ENCODE measurements at places on chromosomes 6 and 20.

GRCh38 chr6:46736906-46737305, 1.7 kb upstream of the PLA2G7 start:
- DNase-seq: no peak

DNA sequence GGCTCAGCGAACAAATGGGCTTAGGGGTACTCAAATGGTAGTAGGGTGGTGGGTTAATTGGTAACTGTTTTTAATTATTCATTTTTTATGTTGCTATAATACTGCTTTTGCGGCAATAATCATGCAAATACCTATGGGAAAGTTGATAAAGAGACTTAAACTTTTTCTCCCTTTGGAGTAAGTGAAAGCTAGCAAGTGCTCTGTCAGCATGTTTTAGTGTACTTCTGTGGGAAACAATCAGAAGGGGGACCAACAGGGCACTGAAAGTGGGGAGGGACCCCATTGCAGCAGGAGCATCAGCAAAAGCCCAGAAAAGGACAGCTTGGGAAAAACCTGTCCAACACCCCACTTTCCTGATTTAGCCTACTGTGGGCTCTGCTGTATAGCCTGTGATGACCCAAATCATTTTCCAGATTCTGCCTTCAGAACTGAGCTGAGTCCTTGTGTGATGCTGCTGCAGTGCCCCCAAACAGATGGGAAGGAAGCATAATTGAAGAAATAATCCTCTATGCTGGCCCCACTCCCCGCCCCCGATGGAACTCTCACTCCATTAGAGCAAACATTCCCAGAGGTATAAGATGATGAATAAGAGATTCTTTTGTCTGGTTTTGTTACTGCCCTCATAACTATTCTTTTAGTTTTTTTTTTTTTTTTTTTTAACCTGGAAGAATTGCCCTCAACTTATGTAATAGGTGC, 322.8 kb downstream of the CD83 start:
- DNase-seq: no peak

DNA sequence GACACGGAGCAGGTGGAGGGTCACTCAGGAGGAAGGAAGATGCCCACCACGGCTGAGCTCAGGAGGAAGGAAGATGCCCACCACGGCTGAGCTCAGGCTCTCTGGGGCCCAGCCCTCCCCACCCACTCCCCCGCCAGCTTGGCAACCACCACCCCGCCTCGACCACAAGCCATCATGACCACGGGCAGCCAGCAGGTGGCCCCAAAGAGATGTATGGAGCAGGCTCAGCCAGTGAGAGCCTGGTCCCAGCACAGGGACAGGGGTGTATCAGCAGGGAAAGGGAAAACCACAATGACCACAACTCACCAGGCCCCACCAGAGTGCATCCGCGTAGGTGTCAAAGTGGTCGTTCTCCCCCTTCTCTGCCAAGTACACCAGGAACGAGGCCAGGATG, 30.4 kb downstream of the KCNQ2 start:
- peak; percentile 21 for DNase-seq

DNA sequence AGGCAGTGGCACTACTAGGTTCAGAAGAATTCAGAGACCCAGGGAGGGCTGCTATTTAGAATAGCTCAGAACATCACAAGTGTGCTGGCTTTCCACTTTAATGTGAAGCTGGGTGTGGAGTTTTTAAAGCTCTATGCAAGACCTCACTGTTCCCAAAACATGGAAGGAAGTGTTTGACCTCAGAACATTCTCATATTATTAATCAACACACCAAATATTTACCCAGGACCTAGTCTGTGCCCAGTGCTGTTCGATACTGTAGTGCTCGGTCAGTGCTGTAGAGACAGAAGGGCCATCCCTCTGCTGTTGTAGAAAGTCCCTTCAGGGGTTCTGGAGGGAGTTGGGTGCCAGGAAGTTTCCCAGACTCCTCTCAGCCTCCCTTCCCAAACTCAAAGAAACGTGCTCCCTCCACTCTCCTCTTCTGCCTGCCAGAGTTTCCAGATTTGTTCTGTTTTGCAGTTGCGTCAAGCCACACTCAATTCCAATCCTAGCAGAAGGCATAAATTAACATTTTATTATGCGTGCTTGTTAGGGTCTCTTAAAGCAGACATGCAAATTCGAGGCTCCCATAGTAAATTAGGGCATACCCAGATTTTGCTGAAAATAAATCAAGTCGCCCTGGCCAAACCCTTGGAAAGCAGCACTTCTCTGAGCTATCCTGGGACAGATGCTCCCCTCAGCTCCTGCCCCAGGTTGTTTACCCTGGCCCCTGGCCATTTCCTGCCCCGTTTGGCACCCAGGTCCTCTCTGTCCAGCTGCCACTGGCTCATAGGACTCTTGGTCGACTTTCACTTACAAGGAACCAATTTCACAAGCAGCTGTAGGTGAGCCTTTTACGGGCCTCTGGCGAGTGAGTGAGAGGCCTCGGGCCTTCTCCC, 248.6 kb downstream of the HIVEP2 start:
- no peak for DNase-seq

- no peak for DNase-seq
Observed at GRCh38 chr6:18748314-18748713, 361.2 kb downstream of the RNF144B start.

DNA sequence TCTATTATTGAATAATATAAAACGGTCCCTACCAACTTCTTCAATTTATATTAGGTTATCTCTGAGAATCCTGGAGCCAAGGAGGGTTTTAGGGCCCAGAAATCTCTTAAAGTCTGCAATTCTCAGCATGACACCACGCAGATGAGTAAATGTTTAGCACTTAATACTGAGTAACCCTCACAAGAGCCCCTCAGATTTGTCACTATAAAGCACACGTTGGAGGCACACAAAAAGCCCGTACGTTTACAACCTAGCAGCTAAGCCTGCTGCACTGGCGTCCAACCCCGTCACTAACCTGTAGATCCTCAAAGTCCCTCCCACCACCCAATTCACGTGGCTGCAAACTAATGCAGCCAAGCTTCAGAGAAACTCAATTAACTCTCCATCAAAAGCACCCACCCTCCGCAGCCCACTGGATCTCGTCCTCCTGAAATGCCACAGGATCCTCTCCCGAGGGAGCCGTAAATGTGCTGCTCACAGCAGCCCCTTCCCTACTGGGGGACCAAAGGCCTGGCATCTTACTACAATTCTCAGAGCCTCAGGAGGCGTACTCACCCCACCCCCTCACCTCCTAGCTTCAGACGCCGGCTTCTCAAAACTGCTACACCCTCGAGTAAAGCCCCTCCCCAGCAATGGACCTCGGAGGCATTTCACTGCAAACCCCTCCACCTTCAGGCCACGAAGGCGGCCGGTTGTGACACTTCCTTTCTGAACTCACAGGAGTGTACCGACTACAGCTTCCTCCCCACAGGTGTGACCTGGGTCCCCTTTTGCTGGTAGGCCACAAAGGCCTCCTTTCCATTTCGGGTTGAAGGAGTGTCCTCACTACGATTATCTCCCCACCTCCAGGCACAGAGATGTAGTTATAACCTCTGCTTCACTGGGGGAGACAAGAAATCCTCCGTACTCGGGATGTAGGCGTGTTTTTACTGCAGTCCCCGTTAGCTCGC, 909 bp downstream of the CPNE1 start:
- DNase-seq: peak; percentile 35

DNA sequence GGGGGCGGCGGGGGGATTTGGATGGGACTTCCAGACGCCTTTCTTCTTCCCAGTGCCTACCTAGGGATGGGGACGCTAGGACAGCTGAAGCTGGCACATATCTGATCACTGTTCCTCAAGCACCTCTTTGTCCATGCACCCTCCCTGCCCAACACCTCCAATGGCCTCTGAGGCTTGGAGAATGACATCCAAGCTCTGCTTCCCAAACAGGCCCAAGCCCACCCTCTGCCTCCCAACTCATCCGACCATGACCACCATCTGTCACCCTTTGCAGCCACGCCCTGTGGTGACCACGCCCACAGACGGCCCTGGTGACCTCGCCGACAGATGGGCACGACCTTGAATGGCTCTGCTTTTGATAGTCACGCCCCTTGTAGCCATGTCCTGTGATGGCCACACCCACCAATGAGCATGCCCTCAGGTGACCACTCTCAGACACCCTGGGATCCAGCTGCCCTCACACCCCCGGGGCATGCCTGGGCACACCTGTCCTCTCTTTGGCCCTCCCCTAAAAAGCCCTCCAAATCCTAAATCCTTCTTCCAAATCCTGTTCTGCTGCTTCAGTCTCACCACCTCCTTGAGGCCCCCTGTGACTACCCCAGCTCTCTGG, 51.0 kb downstream of the SSR1 start:
- no peak for DNase-seq

DNA sequence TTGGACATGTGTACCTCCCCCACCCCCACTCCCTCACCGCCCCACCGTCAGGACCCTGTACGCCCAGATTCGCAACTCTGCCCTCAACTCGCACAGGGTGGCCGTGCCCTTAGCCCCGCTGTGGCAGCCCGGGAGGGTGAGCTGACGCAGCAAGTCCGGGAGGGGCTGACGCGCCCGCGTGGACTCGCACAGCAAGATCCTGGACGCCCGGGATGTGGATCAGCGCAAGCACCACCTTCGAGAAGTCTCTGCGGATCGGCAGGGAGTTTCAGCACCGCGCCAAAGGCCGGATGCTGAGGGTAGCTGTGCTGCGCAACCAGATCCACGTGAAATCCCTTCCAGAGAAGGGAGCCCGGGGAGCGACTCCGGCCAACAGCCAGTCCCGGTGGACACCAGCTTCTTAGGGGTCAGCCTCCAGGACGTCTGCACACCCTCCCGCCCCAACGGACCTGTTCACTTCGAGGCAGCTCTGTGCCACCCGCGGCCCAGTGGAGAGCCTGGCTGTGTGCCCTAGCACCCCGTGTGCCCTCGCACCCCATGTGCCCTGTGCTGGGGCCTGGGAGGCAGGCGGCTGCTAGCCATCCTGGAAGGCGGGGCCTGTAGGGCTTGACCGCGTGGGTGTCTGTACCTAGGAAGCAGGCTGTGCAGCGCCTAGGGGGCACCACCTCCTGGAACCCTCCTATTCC, 6.7 kb upstream of the GJA10 start:
- DNase-seq: no peak

GRCh38 chr6:13511913-13512717, 24.7 kb upstream of the GFOD1 start:
- no peak for DNase-seq

DNA sequence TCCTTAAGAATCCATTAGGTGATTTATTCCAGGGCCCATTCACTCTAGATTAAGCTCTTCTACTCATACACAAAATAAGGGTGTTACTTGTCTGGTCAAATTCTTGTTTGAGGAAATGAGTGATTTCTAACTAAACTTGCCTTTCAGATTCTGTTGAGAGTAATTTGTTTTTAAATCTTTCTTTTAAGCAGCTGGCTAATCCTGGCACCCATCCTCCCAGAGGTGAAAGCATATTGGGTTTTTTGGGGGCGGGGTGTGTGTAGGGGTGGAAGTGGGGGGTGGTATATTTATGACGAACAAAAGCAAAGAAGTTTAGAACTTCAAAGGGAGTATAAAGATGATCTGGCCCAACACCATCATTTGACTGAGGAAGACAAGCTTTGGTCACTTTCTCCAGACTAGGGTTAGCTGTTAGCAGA, 94.7 kb downstream of the RTN4IP1 start:
- DNase-seq: no peak

- no peak for DNase-seq
Observed at GRCh38 chr6:121816906-121817540, 381.6 kb downstream of the GJA1 start.

DNA sequence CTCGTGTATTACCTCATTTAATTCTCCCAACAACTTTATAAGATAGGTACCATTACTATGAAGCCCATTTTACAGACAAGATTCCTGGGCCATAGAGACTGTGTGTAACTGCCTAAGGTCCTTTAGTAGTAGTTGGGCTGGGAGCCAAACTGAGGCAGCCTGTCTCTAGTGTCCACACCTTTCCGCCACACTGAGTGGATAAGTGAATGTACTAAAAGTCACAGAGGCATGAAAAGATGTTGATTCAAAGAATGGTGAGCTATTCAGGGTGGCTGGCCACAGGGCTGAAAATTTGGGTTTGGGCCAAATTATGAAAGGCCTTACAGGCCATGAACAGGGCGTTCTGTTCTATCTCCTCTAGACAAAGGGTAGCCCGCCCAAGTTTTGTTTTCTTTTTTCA, 11.0 kb downstream of the CD24 start:
- no peak for DNase-seq

DNA sequence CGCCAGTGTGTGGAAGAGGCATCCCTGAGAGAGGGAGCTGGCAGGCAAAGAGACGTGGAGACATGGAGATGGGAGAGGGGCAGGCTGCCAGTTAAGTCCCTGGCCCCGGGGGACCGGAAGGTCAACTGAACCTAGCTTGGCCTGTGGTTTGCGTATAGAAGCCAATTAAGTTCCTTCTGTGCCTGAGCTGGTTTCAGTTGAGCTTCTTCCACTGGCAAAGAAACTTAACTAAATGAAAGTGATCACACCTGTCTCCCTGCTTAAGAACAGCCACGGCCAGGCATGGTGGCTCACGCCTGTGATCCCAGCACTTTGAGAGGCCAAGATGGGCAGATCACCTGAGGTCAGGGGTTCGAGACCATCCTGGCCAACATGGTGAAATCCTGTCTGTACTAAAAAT, 26.7 kb upstream of the NNAT start:
- no peak for DNase-seq

DNA sequence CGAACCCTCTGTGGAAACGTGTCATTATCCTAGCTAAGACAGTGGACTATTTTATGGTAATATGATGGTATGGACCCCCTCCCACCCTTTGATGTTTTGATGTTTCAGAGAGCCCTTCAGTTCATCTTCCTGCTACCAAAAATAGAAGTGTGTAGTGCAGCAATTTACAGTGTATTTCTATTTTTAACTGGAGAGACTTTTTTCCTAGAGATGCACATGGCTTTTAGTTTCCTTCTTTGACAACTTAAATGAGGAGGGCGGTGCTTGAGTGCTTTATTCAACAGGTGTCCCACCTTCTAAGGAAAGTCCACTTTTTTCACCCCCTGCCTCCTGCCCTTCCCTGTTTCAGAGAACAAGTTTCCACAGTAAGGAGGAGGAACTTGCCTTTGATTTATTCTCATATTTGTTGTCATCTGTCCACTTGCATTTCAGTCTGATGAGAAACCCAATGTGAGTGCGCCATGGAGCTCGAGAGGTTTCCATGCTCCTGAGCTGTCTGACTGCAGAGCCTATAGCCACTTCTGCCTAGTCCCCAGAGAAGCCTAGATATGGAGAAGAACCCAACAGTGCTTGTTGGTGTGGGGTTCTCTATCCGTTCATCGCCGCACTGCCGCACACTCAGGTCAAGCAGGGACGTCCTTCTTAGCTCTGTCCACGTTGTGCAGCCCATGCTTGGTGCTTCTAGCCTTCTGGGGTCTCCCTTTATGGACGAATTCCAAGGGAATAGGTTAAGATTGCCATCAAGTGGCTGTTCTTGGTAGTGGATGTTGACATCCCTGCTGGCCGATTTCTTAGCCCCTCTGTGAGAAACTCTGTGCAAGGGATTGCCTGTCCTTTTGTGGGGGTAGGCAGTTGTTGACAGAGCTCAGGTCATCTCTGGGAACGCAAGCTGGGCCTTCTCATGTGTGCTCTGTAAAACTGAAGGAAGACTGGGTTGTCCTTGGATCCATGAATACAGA, 144.2 kb downstream of the JARID2 start:
- no peak for DNase-seq

- no peak for DNase-seq
Observed at GRCh38 chr6:126145351-126145750, 159.0 kb downstream of the TRMT11 start.

All from stimulated activated CD8-positive, alpha-beta memory T cell treated with anti-CD3 and anti-CD28 coated beads, Interleukin-4, amount 100 ng/mL, for 1 hour (primary cell).